ENCODE measurements at places on chromosomes 16 and 17. TPM values are rescaled to one million over a fixed set of nuclear protein-coding genes. Genes with fewer than 3 reads are reported as not detected.

The EME1 gene
- 28.7 TPM for polyA plus RNA-seq

The SLFN13 gene
- 0.27 TPM for polyA plus RNA-seq

- H3K4me1 ChIP-seq: no peaks in the 10 kb centered on the region
- H3K36me3 ChIP-seq: no peaks in the 10 kb centered on the region
- H3K27ac ChIP-seq: no peak overlapping the region
- no peak overlapping the region for H3K4me3 ChIP-seq
- H3K27me3 ChIP-seq: peaks cover 17% of the 10 kb centered on the region
These were observed 576.7 kb downstream of the WWOX start for GRCh38 chr16:78675951-78676792.

DNA sequence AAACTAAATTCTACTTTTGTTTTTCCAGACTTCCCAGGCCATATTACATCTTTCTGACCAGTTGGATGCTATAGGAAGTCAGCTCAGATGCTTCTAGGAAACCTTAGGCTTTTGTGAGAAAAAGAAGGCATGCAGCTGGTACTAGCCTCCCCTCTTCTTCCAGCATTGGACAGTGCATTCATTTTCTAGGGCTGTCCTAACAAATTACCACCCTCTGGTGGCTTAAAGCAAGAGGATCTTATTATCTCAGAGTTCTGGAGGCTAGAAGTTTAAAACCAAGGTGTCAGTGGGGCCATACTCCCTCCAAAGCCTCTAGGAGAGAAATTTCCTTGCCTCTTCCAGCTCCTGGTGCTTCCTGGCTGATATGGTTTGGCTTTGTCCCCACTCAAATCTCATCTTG, 467.8 kb downstream of the SLC39A11 start:
- H3K4me3 ChIP-seq: no peak overlapping the region
- DNase-seq: no peak
- H3K36me3 ChIP-seq: no peaks in the 10 kb centered on the region
- no peak overlapping the region for H3K27ac ChIP-seq
- H3K4me1 ChIP-seq: no peaks in the 10 kb centered on the region

GRCh38 chr17:38587947-38588787, 17.6 kb downstream of the SRCIN1 start:
- no peak overlapping the region for H3K4me3 ChIP-seq
- H3K4me1 ChIP-seq: peaks cover 25% of the 10 kb centered on the region
- DNase-seq: no peak
- peaks cover 46% of the 10 kb centered on the region for H3K27me3 ChIP-seq

The SHMT1 gene
- 26.1 TPM for polyA plus RNA-seq

GRCh38 chr17:70588003-70588402, 418.7 kb downstream of the KCNJ2 start:
- H3K27me3 ChIP-seq: no peaks in the 10 kb centered on the region
- no peaks in the 10 kb centered on the region for H3K4me1 ChIP-seq
- H3K27ac ChIP-seq: no peak overlapping the region
- DNase-seq: no peak

DNA sequence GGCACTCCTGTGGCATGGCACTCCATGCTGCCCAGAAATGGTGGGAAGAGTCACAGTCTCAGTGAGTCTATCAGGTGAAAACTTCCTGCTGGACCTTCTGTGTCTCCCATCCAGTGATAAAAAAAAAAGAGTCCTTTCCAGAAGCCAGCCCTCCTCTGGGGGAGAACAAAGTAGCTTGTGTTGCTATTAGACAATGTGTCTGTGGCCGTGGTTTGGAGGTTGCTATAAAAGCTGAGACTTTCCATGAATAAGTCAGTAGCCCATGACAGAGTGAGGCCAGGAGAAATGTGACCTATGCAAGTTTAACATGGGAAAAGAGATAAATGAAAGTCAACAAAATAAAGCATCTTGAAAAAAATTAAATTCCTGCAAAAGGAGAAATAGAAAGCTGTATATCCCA, 250.7 kb upstream of the MON1B start:
- H3K4me1 ChIP-seq: no peaks in the 10 kb centered on the region
- DNase-seq: no peak
- H3K36me3 ChIP-seq: no peaks in the 10 kb centered on the region
- H3K4me3 ChIP-seq: no peak overlapping the region
- H3K27ac ChIP-seq: no peak overlapping the region

- DNase-seq: no peak
- H3K36me3 ChIP-seq: peaks cover 61% of the 10 kb centered on the region
- no peak overlapping the region for H3K4me3 ChIP-seq
These were observed 10.9 kb downstream of the FLII start for GRCh38 chr17:18247613-18248001.

The CBFA2T3 gene
- polyA plus RNA-seq: 34.3 TPM

DNA sequence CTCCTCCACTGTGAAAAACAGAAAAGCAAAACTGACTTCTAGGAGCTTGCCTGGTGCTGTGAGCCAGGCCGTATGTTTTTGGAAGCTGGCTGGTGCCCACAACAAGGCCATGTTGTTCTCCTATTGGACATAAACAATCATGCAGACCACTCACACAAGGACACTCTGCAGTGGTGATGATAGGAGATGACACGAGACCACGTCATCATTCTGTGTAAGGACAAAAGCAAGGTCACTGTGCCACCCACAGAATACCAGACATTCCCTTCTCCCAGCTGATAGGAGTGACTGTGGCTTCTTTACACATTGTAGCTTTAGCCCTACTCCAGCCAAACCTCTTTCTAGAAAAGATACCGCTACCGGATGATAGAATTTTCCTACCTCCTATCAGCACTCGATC, 47.7 kb upstream of the LCMT1 start:
- H3K4me1 ChIP-seq: peaks cover 14% of the 10 kb centered on the region
- H3K36me3 ChIP-seq: no peaks in the 10 kb centered on the region
- H3K27ac ChIP-seq: peak overlapping the region; percentile 48
- H3K4me3 ChIP-seq: no peak overlapping the region
- no peaks in the 10 kb centered on the region for H3K27me3 ChIP-seq
- DNase-seq: peak; percentile 68

The APPBP2 gene
- 3.7 TPM for polyA plus RNA-seq

The BAHCC1 gene
- polyA plus RNA-seq: 23.3 TPM

- H3K27me3 ChIP-seq: no peaks in the 10 kb centered on the region
- no peak overlapping the region for H3K27ac ChIP-seq
- H3K4me3 ChIP-seq: no peak overlapping the region
- DNase-seq: no peak
- H3K36me3 ChIP-seq: no peaks in the 10 kb centered on the region
- H3K4me1 ChIP-seq: no peaks in the 10 kb centered on the region
These were observed 247.0 kb downstream of the CHD9NB start for GRCh38 chr16:52805559-52806168.

DNA sequence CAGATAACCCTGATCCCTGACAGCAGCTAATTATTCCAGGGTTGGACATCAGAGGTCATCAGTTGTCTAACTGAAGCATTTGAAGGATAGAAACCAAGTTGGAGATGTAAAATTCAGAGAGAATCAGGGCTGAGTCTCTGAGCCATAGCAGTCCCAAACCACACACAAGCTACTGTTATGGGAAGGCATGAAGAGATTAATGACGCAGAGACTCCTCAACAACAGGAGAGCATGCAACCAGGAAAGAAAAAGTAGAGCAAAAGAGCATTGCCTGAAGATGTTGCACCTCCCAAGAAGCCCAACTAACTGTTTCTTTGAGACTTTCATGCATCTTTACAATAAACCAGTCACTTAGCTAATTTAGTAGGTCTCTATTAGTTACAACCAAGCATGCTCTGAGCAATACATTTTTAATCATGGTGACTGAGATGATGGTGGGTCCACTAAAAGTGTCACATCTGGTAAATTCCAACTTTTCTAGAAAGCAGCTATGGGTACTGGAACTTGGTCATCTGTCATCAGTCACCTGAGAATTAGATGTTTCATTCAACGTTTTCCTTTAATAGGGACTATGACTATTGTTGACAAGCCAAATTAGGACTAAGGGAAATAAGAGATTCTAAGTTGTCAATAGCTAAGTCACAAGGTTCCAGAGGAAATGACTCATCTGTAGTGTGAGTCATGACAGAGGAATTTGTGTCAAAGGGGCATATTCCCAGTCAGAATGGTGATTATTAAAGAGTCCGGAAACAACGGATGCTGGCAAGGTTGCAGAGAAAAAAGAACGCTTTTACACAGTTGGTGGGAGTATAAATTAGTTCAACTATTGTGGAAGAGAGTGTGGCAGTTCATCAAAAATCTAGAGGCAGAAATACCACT, 239.8 kb downstream of the CHD9NB start:
- no peaks in the 10 kb centered on the region for H3K36me3 ChIP-seq
- H3K27me3 ChIP-seq: no peaks in the 10 kb centered on the region
- H3K4me1 ChIP-seq: no peaks in the 10 kb centered on the region
- DNase-seq: no peak

DNA sequence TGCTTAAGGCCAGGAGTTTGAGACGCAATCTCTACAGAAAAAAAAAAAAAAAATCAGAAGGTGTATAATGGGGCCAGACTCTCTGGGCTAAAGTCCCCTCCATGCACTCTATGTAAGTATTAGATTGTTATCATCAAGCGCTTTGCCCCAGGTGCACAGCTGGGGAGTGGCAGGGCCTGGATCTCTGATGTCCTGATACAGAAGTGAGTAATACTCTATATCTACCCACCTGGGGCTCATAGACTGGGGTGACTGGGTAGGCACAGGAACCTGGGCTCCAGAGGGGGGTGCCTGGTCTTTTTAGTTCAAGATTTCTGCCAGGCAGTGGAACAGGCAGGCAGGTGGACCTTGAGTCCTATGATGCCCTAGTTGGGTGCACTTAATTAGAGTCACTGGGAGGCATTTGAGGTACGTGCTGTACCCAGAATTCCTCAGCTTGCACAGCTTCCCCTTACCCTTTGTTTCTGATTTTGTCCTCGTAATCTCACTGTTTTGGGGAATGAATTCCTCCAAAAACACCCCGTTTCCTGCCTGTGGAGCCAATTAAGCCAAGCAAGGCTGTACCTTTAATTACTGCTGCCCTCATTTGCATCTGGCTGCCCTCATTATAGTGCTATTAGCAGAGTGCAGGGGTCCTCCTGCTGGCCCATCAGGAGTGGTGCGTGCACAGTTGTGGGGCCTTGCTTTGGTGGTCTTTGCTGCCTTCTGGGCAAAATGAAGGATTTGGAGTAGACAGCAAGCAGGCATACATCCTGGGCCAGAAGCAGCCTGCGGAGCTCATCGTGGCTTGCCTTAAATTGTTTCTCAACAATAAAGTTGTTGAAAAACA, 239.0 kb downstream of the SNX29 start:
- H3K27me3 ChIP-seq: no peaks in the 10 kb centered on the region
- no peak overlapping the region for H3K4me3 ChIP-seq
- no peak overlapping the region for H3K27ac ChIP-seq
- no peaks in the 10 kb centered on the region for H3K4me1 ChIP-seq

The KRTAP9-8 gene
- not detected for polyA plus RNA-seq

The SMG6 gene
- polyA plus RNA-seq: 5.5 TPM

- 0 out of 3 replicates have a peak, but pooled peaks cover 4% of the 10 kb centered on the region for H3K4me1 ChIP-seq
- no peak for DNase-seq
- H3K27ac ChIP-seq: no peak overlapping the region
- H3K27me3 ChIP-seq: peaks cover 25% of the 10 kb centered on the region
- H3K36me3 ChIP-seq: no peaks in the 10 kb centered on the region
These were observed 16.6 kb upstream of the CALB2 start for GRCh38 chr16:71341881-71342280.

DNA sequence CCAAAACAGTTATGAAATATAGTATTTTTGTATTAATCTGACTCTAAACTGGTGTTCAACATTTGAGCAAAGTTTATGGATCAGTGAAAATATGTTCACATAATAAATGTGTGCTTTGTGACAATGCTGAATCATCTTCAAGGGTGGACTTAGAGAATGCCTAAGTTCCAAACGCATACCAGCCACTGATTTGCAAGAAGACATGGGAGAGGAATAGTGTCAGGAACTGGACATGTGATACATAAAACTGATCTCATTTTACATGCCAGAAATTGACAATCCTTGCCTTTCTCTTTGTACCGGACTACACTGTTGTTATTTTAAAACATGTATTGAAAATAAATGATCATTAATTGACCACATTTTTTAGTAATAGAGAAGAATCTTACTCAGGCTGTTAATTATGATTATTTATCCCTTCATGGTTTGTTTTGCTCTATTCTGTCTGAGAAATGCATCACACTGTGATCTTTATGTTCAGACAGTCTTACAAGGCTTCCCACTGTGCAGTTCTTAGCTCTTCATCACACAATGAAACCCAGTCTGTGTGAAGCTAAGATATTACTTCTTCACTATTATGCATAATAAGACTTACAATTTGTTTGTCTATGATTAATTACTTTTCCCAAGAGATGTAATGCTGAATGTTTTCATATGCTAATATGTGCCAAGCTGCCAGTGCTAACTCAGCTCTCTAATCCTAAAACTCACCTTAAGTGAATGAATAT, 1180.6 kb upstream of the CDH8 start:
- no peak overlapping the region for H3K4me3 ChIP-seq
- H3K27ac ChIP-seq: no peak overlapping the region
- no peak for DNase-seq
- no peaks in the 10 kb centered on the region for H3K27me3 ChIP-seq
- no peaks in the 10 kb centered on the region for H3K4me1 ChIP-seq
- no peaks in the 10 kb centered on the region for H3K36me3 ChIP-seq

The ABCA8 gene
- polyA plus RNA-seq: 13.1 TPM

- no peaks in the 10 kb centered on the region for H3K27me3 ChIP-seq
- DNase-seq: no peak
- H3K27ac ChIP-seq: no peak overlapping the region
- H3K36me3 ChIP-seq: peaks cover 11% of the 10 kb centered on the region
- H3K4me1 ChIP-seq: peaks cover 11% of the 10 kb centered on the region
- H3K4me3 ChIP-seq: no peak overlapping the region
These were observed 13.9 kb downstream of the NUP93 start for GRCh38 chr16:56743840-56744239.

The MYO15A gene
- 0.19 TPM for polyA plus RNA-seq

The EFNB3 gene
- not detected for polyA plus RNA-seq

GRCh38 chr16:68754084-68754792, 17.1 kb downstream of the CDH1 start:
- no peak overlapping the region for H3K27ac ChIP-seq
- H3K36me3 ChIP-seq: no peaks in the 10 kb centered on the region
- H3K4me3 ChIP-seq: no peak overlapping the region
- no peaks in the 10 kb centered on the region for H3K27me3 ChIP-seq

DNA sequence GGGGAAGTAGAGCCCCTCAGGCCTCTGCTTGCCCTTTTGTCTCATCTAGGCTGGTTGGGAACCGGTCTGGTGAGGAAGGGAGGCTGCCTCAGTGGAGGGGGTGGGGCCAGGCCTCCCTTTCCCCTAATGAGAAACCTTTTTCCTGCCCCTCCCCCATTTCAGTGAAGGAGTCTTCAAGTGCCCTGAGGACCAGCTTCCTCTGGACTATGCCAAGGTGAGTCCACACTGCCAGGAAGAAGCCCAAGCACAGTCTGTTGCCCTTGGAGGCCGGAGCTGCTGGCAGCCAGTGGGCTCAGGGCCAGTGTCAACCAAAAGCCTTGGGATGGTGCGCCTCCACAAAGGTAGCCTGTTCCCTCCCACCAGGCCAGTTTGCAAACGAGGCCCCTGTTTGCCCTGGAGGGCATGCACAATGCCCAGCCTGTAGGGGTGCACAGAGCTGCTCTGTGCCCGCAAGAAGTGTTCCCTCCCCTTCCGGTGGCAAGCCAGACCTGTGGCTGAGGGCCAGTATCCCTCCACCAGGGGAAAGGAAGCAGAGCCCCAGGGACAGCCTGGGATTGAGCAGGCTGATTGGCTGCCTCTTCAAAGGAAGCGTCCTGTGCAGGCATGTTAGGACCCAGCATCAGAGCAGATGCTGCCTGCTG, 3.4 kb downstream of the TRAF4 start:
- no peak overlapping the region for H3K4me3 ChIP-seq
- no peaks in the 10 kb centered on the region for H3K27me3 ChIP-seq
- H3K36me3 ChIP-seq: peaks cover 73% of the 10 kb centered on the region
- no peak overlapping the region for H3K27ac ChIP-seq
- peaks cover 65% of the 10 kb centered on the region for H3K4me1 ChIP-seq

GRCh38 chr16:46897471-46897870, 13.3 kb downstream of the GPT2 start:
- no peaks in the 10 kb centered on the region for H3K27me3 ChIP-seq
- H3K27ac ChIP-seq: no peak overlapping the region
- H3K4me1 ChIP-seq: peaks cover 6% of the 10 kb centered on the region
- no peak for DNase-seq
- H3K4me3 ChIP-seq: no peak overlapping the region
- no peaks in the 10 kb centered on the region for H3K36me3 ChIP-seq

Data from K562 (cell line).